ENCODE measurements at places on chromosomes 16 and 17. TPM values are rescaled to one million over a fixed set of nuclear protein-coding genes. Genes with fewer than 3 reads are reported as not detected.

KRT222 gene
- not detected for total RNA-seq

DNA sequence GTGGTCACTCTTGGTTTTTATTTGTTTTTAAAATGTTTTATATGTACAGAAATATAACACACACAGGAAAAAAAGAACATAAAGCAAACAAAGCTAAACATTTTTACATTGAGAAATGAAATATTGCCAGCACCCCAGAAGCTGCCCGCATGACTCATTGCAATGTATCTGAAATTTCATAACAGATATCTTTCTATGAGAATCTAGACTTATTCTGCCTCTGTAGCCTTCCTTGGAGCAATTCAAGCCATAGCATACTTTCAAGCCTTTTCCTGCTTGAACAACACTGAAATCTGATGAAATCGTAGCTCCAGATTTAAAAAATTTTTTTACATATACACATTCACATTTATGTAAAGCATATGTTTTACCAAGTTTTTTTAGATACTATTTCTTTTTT is 86.9 kb downstream of the RBBP6 start:
- no peak for DNase-seq

- DNase-seq, result no peak
These were observed 5.8 kb downstream of the PLEKHH3 start for GRCh38 chr17:42670789-42671657.

HERPUD1 gene
- total RNA-seq, result 109 TPM

KRT15 gene
- 2.8 TPM for total RNA-seq

DNA sequence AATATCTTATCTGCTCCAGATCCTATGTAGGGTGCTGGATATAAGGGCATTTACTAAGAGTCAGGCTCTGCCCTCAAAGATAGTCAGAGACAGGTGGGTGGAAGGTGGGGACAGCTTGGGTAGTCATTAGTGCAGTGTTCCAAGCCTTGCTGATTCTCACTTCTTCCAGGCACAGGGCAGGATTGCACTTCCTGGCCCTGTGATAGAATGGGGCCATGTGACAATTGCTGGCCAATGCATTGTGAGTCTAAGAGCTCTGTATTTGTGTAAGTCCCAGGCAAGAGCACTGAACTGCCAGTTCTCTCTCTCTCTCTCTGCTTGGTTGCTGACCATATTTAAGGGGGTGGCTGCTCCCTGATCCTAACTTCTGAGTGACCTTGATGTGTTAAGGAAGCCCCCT is 112.1 kb downstream of the C16orf78 start:
- no peak for DNase-seq

DNA sequence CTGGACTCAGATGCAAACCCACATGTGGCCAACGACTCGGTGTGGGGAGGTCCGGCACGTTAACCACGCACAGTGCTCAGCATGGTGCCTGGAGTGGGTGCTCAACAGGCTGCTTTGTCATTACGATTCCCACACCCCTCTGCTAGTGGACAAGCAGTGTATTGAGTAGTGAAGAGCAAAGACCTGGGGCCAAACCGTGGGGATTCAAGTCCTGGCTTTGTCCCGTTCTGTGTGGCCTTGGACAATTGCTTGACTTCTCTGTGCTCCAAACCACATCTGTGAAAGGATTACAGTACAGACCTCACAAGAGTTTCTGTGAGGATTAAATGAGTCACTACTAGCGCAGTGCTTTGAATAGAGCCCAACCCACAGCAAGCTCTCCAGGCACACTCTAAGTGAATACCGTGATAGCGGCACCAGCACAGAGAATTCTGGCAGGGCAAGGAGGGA is 33.8 kb downstream of the TRPV2 start:
- no peak for DNase-seq

GRCh38 chr16:10080051-10080772 is 102.0 kb downstream of the GRIN2A start:
- DNase-seq, result peak; percentile 73

GRCh38 chr16:67926181-67926750 is 5.4 kb downstream of the CTRL start:
- DNase-seq, result peak; percentile 79

GRCh38 chr16:55964923-55965475 is 89.8 kb upstream of the CES5A start:
- no peak for DNase-seq

UBALD2 gene
- total RNA-seq, result 75.2 TPM

PABPN1L gene
- not detected for total RNA-seq

DNA sequence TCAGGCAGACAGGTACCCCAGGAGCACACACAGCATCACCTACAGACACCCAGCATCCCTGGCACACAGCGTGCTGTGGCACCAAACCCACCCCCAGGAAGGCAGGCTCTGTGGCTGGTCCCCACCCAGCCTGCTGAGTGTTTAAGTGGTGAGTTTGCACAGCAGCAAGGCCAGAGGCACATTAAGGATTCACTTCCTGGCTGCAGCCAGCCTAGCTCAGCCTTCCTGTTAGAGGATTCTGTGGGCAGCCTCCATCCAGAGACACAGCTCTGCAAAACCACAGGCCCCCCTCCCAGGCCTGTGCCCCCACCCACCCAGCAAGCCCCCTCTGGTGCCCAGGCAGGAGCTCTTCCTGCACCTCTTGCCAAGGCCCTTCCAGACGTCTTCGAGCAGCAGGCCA is 36.1 kb upstream of the PHB1 start:
- DNase-seq, result no peak

DNA sequence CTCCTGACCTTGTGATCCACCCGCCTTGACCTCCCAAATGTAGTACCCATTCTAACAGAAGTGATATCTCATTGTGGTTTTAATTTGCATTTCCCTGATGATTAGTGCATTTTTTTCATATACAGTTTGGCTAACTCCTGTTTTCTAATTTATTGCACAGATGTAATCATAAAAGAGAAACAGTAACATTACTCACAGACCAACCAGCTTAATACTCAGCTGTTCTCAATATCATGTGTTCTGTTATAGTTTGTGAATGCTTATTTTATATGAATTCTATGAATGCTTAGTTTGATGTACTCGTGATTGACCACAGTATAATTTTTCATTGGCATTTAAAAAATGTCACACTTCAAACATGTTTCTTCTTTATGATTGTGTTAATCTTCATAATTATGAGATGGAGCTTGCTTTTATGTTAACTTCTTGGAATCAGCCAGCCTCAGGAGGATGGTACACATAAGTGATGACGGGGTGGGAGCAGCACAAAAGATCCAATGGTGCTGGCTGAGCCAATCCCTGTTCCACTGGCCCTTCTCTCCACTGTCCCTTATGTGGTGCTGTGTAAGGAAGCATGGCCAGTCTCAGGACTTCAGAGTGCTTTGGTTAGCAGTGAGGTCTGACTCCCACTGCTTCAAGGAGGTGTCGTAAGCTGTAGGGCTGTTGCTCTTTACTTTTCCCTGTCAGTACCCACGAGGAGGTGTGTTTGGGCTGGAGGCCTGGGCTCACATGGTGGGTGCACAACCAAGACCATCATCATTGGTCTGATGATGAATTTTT is 191.0 kb downstream of the SPECC1 start:
- DNase-seq, result no peak

GRCh38 chr16:21568502-21569189 is 30.7 kb upstream of the METTL9 start:
- no peak for DNase-seq

- no peak for DNase-seq
These were observed 12.4 kb downstream of the METTL9 start for GRCh38 chr16:21611556-21612384.

GRCh38 chr16:15457958-15458357 is 23.6 kb downstream of the BMERB1 start:
- no peak for DNase-seq

DHODH gene
- 9.7 TPM for total RNA-seq

- no peak for DNase-seq
These were observed 15.4 kb downstream of the CA4 start for GRCh38 chr17:60165223-60165622.

- no peak for DNase-seq
These were observed 68.6 kb upstream of the GNG13 start for GRCh38 chr16:868846-869822.

- DNase-seq, result no peak
These were observed 68.4 kb downstream of the ABCC1 start for GRCh38 chr16:16017812-16018211.

KRT17 gene
- total RNA-seq, result 1.6 TPM

WNT9B gene
- not detected for total RNA-seq

HSD3B7 gene
- 3.5 TPM for total RNA-seq

HOXB3 gene
- 56.6 TPM for total RNA-seq

DNA sequence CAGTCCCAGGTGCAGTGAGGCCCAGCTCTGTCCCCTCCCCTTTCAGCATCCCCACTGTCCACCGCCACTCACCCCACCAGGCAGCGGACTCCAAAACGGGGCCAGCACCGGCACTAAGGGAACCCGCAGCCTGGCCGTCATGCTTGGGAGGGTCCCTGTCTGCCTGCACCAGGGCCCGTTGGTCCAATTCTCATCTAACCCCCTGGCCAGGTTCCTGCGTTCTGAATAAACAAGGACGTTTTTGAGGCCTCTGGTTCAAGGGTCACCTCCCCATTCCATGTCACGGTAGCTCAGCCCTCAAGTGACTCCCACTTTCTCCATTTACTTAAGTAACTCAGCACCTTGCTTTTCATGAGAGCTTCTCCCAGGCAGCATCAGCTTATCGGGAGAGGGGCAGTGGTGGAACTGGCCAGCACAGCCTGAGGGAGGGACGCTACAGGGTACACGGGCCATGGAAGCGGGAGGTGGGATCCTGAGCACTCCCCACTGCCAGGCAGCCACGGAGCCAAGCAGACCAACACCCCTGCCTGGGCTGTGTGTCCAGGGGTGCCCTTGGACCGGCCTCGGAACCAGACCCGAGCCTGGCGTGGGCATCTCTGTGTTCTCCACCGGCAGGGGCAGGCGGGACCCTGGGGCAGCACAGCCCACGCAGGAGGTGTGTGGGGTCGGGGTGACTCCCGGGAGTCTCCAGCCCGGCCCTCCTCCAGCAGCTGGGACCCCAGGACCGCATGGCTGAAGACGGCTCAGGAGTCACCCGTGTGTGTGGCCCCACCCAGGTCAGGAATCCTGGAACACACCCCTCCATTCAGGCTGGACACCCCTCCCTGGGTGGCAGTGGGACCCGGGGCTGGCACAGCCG is 74.9 kb upstream of the GNG13 start:
- no peak for DNase-seq

DNA sequence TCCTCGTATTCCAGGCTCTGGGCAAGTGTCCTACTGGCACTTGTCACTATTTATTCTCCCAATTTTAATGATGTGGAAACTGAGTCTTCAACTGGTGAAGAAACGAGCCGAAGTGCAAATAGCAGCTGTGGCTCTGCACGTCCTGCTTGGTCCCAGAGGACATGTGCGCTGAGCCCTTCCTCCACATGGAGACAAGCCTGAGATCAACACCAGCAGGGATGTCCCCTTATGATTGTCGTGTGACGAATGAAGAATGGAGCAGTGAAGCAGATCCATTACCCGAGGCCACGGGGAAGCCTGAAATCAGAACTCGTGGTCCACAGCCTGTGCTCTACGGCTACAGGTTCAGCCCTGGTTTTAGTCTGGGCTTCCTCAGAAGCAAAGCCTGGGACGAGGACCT is 61.0 kb downstream of the FOXL1 start:
- DNase-seq, result no peak

DNA sequence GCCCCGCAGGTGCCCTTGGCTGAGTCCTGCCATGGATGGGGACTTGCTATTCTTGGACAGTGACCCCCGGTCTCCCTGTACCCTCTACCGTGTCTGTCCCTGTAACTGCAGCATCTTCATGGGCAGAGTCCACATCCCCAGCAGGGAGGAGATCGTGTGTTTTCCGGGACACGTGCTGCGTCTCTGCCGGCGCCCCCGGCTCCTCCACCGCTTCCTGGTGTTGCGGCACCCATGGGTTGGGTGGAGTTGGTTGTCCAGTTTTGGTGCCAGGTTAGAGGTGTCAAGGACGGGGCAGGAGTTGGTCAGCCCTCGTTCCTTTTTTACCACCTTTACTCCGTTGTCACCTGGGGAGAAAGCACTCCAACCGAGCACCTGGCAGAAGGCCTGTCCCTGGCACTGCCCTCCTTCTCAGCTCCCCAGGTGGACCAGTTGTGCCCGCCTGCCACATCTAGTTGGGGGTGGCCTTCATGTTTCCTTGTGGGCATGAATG is 20.0 kb downstream of the BAIAP2 start:
- no peak for DNase-seq

UTS2R gene
- total RNA-seq, result not detected
